Activated naive CD4-positive, alpha-beta T cell (primary cell): ENCODE measurements at places on chromosomes 1 and 21.

GRCh38 chr21:37670883-37671282 is 245.4 kb downstream of the KCNJ6 start:
- DNase-seq = no peak

GRCh38 chr1:16246961-16247360 is 10.0 kb upstream of the CPLANE2 start:
- DNase-seq = no peak

- DNase-seq = no peak
These were observed 50.2 kb downstream of the PKNOX1 start for GRCh38 chr21:43024439-43025136.

- no peak for DNase-seq
These were observed 252.2 kb downstream of the PDE4B start for GRCh38 chr1:66044912-66045311.

DNA sequence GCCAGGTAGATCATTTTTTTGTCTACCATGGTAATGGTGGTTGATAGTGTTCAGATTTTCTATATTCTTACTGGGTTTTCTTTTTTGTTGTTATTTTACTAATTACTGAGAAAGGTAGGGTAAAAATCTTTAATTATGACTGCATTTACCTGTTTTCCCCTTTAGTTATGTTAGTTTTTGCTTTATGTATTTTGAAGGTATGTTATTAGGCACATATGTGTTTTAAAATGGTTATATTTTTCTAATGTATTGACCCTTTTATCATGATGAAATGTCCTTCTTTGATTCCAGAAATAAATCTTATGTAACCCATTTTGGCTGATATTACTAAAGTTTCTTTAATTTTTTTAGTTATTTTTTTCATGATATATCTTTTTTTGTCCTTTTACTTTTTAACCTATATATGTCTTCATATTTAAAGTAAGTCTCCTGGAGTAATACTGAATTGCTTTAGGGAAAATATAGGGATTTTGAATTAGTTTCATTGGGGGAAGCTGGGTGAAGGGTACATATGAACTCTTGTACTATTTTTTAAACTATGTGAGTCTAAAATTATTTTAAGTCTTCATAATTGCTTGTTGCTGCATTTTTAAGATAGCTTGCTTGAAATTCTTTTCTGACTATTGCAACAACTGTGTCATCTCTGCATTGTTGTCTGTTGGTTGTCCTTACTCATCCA is 22.4 kb downstream of the SLC35A3 start:
- no peak for DNase-seq

GRCh38 chr1:54499360-54500106 is 48.5 kb upstream of the ACOT11 start:
- DNase-seq = peak; percentile 13

GRCh38 chr1:59482986-59483385 is 186.1 kb downstream of the FGGY start:
- DNase-seq = no peak

DNA sequence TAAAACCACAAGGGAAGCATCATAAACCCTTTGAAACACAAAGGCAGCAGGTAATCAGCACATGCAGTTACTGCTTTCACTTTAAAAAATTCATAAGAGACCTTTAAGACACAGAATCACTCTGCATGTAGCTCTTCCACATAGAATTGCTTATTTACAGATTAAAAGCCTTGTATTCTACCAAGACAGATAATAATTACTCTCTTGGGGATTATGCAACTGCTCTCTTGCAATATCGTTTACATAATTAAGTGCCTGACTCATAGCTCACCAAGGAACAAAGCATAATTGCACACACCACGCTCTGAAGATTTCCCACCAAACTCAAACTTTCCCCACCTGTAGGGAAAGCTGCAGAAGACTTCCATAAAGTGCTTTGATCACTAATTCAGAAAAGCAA is 87.9 kb downstream of the VAV3 start:
- no peak for DNase-seq

- no peak for DNase-seq
These were observed 24.7 kb downstream of the TRPM2 start for GRCh38 chr21:44377922-44378645.

GRCh38 chr1:116321766-116322175 is 51.3 kb upstream of the ATP1A1 start:
- DNase-seq = no peak

- no peak for DNase-seq
These were observed 3.3 kb downstream of the KRTAP12-4 start for GRCh38 chr21:44650973-44651675.

DNA sequence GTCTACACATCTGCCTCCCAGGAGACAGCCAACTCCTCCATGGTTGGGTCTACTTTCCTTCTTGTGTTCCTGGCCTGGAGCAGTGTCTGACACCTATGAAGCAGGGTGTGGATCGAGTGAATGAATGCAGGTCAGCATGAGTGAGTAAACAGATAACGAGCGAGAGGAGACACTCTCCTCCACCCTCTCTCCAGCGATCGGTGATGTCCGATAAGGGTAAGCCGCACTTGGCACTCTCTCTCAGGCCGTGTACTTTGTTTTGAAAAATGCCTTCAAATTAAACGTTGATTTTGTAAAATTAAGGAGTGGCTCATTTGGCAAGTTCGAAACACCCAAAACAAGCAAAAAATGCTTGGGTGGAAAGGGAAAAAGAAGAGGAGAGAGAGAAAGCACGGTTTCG is 43.8 kb upstream of the DMRTB1 start:
- no peak for DNase-seq

- no peak for DNase-seq
These were observed 94.9 kb downstream of the MRPL37 start for GRCh38 chr1:54294887-54295286.

DNA sequence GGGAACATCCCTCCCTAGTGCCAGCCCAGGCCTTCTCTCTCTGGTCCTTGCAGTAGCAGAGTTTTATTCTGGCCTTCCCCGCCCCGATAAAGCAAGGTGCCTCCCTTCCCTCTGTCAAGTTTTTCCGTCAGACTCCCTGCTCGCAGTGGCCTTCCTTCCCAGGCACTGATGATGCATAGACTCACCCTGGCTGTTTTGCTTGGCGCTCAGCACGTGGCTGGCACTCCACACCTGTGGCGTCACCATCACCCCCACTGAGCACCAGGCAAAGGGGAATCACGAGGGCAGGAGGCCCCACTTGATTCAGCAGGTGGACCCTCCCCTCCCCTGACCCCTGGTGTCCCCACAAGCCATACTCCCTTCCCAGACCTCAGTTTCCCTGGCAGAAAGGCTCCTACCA is 7.4 kb downstream of the SLC26A9 start:
- DNase-seq = no peak

DNA sequence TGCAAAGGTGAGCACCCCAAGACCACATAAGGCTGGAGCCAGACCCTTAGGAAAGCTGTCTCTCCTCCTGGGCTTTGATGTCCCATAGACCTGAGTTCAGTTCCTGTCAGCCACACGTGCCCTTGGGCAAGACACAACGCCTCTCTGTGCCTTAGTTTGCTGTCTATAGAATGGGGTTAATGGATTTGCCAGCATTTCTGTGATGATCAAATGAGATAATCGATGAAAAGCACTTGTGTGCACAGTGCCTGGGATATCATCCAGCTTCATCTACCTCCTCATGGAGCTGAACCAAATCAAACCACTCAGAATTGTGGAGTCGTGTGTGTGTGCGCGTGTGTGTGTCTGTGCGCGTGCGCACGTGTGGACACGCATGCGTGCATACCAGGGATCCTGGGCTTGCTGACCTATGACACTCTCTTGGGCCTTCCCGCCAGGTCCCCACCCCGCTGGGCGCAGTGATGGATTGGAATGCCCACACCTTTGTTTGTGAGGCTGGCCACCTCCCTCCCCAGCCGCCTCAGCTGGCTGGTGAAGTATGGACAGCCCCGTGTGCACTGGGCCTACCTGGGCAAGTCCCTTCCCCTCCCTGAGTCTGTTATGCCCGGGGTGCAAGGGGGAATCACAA is 5.2 kb downstream of the TTC22 start:
- DNase-seq = no peak

DNA sequence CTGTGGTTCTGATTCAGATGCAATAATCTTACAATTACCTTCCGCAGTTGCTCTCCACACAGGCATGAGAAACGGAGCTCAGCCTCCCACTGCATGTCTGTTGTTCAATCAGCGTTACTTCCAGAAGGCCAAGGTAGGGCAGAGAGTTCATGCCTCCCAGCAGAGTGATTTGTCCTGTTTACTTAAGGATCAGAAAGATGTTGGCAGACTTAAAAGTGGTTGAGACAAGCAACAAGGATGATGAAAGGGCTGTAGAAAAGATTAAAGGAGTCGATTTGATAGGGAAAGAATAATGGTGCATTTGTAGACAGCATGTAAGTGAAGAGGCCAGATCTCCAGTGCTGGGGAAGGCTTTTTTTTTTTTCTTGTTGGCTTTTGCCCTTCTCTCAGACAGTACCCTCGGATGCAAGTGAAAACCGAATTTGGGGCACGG is 26.6 kb downstream of the ARMH1 start:
- no peak for DNase-seq

GRCh38 chr1:176949033-176949662 is 215.4 kb downstream of the ASTN1 start:
- no peak for DNase-seq

DNA sequence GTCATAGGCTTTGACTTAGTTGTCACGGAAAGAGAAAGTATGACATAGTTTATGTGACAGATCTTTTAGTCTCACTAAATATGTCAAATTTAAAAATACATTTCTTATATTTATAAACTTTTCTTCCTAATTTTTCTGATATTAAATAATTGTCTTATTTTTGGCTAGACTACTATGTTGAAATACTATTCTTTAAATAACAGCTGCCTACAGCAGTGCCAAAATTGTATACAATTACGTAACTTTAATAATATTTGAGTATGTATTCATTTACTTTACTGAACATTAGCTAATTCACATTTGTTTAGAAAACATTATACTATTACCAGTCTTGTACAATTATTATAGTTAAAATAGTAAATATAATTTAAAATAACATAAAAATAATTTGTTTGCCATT is 137.4 kb downstream of the ADGRL4 start:
- no peak for DNase-seq

DNA sequence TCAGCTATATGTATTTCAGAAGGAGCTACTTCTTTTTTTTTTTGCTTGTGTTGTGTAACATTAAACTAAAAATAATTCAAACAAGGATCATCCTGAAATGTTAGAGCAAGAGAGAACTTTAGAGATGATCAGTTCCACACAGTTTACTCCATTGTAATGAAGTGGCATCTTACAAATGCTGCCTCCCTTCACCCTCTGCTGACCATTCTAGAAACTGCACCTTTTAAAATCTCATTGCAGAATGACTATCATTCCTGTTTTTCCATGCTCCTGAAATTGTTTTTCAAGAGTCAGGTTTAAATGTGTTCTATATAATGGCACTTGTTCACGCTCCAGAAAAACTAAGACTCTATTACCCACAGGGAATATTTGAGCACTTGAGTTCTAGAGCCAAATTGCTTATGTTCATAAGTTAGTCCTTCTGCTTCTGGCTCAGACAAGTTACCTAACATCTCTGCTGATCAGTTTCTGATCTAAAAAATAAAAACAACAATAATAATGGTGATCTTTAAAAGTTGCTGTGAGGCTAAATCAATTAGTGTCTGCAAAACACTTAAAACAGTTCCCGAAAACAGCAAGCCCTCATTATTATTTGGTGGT is 21.5 kb upstream of the SLC44A5 start:
- no peak for DNase-seq

DNA sequence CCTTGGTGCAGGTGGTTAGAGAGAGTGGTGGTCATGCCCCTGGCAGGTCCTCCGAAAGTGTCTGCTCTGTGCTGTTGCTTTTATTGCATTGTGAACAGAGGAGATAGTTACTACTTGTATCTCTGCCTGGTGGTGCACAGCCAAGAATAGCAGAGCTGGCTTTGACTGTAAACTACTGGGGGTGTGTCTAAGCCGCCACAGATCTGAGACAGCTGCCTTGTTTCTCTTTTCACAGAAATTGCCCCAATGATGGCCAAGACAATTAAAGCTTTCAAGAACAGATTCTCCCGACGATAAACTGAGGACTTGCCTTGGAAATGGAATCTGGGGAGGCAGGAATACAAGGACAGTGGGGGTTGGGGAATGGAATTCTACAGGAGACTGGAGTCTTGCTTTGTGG is 16.0 kb downstream of the ELOA start:
- no peak for DNase-seq

GRCh38 chr1:238457610-238458009 is 566.9 kb upstream of the ZP4 start:
- no peak for DNase-seq

GRCh38 chr1:36095760-36096405 is 7.2 kb downstream of the ADPRS start:
- no peak for DNase-seq

- DNase-seq = no peak
These were observed 1.9 kb downstream of the VANGL1 start for GRCh38 chr1:115643666-115644065.

DNA sequence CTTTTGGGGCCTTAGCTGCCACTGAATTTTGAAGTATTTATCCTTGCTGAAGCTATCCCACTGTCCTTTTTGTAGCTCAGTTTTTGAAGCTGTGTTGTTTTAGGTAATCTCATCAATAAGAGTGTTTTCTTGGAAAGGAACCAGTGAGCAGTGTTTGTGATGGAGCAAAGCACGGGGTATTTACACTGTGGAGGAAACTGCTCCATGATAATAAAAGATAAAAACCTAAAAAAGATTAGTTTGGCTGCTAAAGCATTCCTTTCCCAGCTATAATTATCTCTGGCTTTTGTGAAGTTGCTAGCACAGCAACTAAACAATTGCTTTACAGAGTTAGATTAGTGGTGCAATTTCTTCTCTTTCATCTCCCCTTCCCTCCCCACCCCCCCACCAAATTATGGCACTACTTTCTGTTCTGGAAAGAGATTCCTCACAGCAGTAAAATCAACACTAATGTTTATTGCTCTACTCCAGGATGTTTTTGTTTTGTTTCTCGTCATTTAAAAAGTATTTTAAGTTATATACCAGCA is 21.5 kb downstream of the SRRM1 start:
- no peak for DNase-seq

DNA sequence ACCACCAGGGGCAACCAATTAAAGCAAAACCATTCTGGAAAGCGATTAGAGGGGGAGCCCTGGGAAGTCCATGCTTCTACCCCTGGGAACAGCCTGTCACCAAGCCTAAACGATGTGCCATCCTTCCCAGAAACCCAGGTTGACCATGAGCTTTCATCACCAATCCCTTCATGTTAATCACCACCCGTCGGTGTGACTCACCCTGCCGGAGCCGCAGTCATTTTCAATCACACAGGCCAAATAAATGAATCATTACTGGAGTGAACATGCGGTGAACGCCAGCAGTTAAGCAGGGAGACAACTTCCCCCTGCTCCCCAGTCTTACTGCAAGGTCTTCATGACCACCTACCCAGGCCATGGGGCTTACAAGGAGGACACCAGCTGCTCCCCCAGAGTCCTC is 308.8 kb downstream of the AJAP1 start:
- DNase-seq = no peak

DNA sequence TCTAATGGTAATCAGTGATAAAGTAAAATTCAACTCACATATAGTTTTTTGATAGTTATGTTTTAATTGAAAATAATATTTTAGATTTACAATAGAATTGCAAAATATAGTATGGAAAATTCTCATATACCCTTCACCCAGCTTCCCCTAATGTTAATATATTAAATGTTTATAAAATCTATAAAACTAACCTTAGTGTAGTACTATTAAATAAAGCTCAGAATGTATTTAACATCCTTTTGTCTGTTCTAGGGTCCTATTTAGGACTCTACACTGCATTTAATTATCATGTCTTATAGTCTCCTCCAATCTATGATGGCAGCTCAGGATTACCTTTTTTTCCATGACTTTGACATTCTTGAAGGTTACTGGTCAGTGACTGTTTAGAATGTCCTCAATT is 389.2 kb downstream of the LMX1A start:
- no peak for DNase-seq
